ENCODE measurements at places on chromosomes 6 and 20.

DNA sequence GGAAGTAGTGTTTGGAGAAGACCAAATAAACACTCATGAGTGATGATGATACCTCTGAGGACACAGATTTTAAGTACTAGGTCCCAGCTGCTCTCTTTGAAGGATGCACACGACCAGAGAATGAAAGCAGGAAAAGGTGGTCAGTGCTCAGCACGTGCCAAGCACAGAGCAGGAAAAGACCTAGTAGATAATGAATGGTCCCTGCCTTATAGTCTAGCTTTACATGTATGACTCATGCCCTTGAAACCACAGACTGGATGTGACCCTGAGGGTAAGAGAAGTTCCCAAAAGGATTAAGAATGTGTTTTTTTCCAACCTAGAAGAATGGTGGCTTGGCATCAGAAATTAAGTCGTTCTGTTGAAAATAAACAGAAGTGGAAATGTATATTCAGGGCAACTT lies 2.8 kb upstream of the MC3R start:
- no peak for ATAC-seq

- ATAC-seq, result peak; percentile 83
These were observed 97.9 kb downstream of the SOD2 start for GRCh38 chr6:159595173-159595572.

- ATAC-seq, result peak; percentile 69
These were observed 12.0 kb downstream of the SLC12A5 start for GRCh38 chr20:46040902-46041535.

GRCh38 chr6:144566868-144567615 lies 281.9 kb downstream of the UTRN start:
- no peak for ATAC-seq

GRCh38 chr6:30821862-30822784 lies 62.2 kb upstream of the DDR1 start:
- ATAC-seq, result peak; percentile 53

GRCh38 chr6:115899730-115900282 lies 160.9 kb downstream of the FRK start:
- no peak for ATAC-seq

GRCh38 chr20:59903621-59904020 lies 29.8 kb downstream of the SYCP2 start:
- no peak for ATAC-seq

DNA sequence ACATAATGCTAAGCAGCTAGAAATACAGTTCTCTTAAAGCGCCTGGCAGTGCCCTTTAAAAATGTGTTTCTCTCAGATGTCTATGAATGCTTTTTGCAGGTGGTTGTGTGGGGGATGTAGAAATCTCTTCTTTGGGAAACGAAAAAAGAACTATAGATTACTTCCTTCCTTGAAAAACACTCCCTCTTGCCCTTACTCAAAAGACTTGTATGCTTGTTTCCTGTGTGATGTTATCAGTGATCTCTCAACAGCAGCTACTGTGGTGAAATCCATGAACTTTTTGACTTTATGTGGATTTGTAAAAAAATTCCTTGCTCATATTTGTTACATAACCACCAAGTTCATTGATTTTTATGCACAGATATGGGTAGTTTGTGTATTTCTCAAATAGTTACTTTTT lies 916.5 kb downstream of the QKI start:
- no peak for ATAC-seq

DNA sequence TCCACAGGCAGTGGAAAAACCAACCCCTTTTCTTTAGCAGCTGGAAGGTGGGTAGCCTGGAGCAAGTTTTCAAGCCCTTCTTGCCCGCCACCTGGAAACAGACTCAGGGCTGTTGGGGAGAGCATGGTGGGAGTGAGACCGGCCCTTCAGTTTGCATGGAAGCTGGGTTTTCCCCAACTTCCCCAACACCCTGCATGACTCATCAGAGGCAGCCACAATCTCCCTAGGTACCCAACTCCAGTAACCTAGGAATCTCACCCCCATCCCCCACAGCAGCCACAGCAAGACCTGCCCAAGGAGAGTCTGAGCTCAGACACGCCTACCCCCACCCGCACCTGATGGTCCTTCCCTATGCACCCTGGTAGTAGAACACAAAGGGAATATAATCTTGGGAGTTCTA lies 86.3 kb upstream of the IRAK1BP1 start:
- ATAC-seq, result no peak

- peak; percentile 5 for ATAC-seq
These were observed 1.6 kb downstream of the TRIM27 start for GRCh38 chr6:28922004-28922820.
